CD4-positive, alpha-beta T cell treated with Interleukin-10 for 1 hour (primary cell): ENCODE measurements at places on chromosomes 6 and 20.
A peak's percentile ranks its signal among the peaks of the same experiment; 100 is the strongest.

DNA sequence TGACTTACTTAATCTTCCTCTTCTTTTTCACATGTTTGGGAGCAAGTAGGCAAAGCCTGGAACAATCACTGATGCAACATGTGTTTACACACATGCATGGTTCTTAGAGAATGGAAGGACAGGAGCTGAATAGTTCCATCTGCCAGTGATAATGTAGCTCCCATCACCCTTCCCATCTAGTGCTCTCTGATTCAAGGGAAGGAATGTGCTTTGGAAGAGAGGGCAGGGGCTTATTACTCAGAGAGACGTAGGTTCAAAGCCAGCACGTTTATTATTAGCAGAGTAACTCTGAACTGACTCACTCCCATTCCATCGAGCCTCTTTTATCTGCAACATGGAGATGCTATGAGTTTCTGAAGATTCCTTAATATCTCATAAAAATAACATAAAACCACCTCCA, 211.9 kb downstream of the GMPR start:
- no peak for DNase-seq

GRCh38 chr20:37914672-37915433, 11.9 kb downstream of the VSTM2L start:
- DNase-seq, result peak; percentile 17

DNA sequence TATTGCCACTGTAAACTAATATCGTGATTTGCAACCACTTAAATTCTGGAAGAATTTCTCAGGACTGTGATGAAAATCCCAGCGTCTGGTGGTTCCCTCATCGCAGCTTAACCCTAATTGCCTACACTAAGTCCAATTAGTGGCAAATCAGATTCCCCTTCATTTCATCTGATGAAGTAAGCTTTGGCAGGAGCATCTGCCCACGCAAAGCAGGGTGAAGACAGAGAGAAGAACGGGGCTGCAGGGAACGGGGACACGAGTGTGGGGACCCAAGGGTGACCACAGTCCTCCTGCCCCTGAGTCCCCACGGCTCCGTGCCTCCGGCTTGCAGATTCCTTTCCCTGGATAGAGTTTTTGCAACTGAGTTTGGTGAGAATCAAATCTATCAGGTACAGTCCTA, 159.5 kb downstream of the LY86 start:
- DNase-seq, result no peak

DNA sequence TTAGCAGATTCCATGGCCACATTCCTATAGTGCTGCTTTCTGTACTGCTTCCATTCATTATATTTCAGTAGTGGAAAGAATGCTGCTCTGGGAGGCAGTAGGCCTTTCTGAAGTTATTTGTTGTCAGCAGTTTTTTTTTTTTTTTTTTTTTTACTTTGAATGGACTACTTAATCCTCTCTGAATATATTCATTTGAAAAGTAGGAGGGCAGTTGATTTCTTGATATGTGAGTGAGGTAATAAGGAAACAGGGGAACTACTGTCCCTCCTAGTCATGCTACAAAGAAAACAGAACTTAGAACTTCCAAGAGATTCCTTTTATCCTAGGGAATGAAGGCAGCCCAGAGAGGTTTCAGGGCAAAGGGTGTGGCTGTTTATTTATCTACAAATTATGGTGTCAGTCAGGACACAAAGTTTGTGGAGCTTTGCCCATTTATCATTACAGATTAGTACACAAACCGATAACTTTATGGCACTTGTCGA, 155.9 kb downstream of the JARID2 start:
- no peak for DNase-seq

DNA sequence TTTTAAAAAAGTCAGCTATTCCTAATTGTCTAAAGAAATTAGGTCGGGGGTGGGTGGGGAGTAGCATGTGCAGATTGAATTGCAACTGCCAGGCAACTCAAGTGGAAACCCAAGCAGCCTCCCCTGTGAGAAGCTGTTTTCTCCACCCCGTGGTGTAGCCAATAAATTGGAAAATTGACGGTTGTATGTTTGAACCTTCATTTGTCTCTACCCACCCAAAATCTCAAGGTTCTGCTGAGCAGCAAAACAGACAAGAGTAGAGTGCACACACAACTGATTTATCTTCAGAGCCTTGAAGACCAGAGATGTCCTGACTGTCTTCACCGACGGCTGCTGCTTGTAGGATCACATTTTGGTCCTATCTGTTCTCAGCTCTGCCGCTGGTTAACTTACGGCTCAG, 88.5 kb downstream of the DTD1 start:
- no peak for DNase-seq

- DNase-seq, result no peak
Observed at GRCh38 chr6:157593596-157593995, 212.6 kb downstream of the ZDHHC14 start.

DNA sequence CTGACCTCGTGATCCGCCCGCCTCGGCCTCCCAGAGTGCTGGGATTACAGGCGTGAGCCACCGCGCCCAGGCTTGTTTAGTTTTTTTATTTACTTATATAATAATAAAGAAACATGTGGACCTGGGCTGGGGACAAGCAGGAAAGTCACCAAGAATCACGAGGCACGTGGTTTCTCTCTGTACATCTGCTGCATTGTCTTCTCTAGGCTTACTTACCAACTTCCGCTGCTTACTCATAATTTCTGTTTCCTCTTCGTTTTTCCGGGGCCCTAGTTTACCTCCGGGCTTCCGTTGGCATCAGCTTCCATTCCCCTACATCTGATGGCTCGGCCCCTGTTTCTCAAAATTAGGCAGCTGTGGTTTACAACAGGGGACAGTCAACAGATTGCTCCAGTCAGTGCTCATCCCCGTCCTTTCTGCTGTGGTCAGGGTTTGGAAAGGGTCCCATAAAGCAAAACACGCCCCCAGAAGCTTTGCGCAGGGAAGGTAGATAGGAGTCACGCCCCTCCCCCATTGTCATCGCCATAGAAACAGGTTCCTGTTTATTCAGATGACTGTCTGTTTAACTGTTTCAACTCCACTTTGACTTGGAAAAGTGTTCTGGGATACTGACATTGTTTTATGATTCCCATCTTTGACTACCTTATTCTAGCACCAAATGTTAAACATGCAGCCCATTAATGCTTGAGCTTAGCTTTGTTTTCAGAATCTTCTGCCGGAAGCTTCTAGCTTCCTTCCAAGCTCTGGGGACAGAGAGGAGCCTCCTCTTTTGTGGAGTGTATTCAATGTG, 31.9 kb upstream of the TXLNB start:
- DNase-seq, result peak; percentile 87
